ENCODE measurements at places on chromosomes 5 and 9. TPM values are rescaled to one million over a fixed set of nuclear protein-coding genes. Genes with fewer than 3 reads are reported as not detected.
A peak's percentile ranks its signal among the peaks of the same experiment; 100 is the strongest.

GRCh38 chr5:88503041-88503345 is 234.3 kb upstream of the TMEM161B start:
- no peak for DNase-seq

DNA sequence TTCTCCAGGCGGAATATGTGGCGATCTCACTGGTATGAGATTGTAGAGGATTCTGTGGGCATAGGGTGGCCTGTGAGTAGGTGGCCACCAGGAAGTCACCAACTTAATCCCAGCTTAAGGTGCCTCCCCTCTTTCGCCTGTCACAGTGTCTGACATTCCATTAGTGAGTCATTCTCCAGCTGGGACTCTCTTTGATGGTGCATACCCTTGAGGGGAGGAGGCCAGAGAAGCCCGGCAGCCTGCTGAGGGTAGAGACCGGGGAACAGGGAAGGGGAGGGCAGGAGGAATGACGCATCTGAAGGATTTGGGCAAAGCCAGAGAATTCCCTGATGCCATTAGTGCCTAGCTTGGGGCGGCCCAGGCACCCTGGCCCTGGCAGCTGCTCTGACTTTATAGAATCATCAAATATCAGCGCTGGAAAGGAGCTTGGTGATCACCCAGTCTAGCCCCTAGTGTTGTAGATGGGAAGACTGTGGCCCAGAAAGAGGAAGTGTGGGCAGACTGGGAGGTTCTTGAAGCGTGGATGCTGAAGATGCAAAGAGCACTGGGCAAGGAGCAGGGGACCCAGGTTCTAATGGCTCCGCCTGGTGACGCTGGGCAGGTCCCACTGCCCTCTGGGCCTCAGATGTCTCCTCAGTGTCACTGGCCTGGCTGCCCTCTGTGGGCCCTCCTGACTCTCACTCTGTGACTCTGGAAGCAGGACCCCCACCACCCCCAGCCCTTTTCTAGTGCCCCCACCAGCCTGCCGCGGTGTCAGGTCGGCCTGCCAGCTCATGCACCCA is 41.4 kb downstream of the DAB2IP start:
- DNase-seq, result peak; percentile 65

GRCh38 chr5:138459311-138459933 is 5.9 kb upstream of the EGR1 start:
- DNase-seq, result no peak

OTP gene
- total RNA-seq, result not detected

DNA sequence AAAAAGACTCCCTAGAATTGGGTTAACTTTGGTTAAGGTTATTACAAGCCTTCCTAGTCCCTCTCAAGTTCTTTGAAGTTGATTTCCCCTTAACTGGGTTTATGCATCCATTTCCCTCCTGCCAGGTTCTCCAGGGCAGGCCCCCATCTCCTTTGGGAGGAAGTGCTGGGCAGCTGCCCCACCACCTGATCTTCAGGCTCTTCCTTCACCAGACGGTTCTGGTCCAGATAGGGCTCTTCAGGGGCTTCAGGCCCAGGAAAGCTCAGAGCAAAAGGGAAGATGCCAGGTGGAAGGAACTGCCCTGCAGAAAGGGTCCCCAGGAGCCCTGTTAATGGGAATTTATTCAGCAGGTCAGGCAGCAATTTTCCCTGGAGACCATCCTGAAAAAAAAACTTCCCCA is 2.1 kb downstream of the SMIM32 start:
- DNase-seq, result no peak

DNA sequence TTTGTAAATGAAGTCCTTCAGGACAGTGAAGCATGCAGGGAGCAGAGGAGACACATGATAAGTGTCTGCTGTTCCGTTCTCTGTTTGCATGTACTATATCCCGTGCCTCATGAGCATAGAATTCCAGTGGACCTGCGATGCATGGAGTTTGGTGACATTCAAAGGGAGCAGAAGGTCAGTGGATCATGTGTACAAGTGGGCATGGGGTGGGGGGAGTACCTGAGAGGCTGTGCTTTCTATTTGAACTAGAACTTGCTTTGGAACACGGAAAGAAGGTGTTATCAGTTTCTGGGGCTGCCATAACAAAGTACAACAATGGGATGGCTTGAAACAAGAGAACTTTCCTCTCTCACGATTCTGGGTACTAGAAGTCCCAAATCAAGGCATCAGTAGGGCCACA is 5.1 kb upstream of the CCNJL start:
- no peak for DNase-seq

CXCL14 gene
- 1.1 TPM for total RNA-seq

DNA sequence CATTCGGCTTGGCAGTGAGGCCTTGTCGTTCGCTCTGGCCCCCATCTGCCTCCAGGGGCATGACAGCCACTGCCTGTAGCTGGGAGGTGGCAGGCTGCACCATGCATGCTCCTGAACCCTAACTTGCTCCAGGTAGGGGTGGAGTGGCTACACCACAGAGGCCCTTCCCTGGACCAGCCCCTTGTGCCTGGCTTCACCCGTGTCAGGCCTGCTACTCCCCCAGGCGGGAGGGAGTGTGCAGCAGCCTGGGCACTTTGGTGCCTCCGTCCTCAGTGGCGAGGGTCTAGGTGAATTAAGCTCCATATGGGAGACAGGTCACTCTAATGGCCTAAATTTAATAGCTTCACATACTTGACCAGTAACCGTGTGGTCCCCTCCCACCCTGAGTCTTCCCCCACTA is 59.4 kb upstream of the LMX1B start:
- DNase-seq, result no peak

GRCh38 chr5:94174748-94175411 is 433.5 kb upstream of the POU5F2 start:
- DNase-seq, result no peak

PPP2R2B gene
- total RNA-seq, result 15.2 TPM

DNA sequence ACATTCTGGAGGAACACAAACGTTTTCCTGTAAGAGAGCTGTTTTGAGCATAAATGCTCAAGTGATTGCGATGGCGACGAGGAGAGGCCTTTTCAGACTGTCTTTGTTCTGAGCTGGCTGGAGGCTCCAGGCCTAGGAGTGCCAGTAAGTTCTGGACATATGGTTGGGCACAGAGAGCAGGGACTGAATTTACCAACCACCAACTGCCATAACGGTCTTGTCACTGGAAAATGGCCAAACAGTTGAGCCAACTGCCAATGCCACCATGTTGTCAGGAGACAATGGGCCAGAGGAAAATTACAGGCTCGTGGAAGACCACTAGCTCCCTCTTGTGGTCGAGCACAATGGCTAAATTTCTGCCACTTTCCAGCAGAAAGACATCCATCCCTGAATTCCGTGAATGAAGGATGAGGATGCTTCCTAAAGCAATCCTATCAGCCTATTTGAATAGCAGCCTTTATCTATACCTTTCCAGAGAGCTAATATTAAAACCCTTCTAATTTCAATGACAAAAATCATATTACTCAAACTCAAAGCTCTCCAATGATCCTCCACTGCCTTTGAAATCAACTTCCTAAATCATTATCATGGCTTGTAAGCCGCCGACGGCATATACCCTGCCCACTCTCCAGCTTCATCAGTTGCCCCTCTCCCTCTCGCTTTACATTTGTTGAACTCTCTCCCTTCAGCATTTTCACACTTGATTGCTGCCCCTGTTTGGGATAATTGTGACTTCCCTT is 66.9 kb upstream of the GLIS3 start:
- DNase-seq, result peak; percentile 63

DNA sequence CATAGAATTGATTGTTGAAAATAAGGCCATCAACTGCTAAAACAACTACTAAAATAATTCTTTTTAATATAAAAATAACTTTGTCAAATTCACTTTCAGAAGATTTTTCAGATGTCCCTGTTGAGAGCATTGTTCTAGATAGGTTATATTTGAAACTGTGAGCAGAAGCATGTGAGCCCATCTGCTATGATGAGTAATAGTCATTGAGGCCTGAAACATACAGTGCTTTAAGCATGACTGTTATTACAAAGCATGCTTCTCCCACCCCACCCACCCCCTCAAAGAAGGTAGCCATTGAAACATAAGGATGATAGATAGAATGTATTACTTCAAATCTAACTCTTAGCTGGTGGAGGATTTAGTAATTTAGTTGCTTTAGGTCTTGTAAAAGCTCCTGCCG is 86.0 kb downstream of the UHRF2 start:
- no peak for DNase-seq

- no peak for DNase-seq
Measured at GRCh38 chr5:168624850-168625364, 45.7 kb upstream of the PANK3 start.

SLC35A4 gene
- total RNA-seq, result 92.0 TPM

DNA sequence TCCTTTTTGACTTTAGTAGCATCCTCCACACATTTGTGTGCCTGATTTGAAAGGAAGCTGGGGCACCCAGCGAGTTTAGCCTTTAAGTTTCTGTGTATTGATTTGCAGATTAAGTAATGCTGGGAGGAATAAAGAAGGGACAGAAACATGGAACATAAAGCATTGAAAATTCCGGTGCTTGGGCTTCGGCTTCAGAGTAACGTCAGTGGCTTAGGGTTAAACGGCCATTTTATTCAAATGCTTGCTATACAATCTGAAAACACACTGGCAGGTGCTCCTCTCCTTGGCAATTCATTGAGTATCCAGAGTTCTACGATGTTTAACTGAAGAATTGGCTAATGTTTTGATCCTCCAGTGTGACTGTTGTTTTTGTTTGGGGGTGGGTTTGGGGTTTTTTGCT is 58.0 kb upstream of the FSD1L start:
- DNase-seq, result no peak

PCDHB14 gene
- 1.5 TPM for total RNA-seq

DNA sequence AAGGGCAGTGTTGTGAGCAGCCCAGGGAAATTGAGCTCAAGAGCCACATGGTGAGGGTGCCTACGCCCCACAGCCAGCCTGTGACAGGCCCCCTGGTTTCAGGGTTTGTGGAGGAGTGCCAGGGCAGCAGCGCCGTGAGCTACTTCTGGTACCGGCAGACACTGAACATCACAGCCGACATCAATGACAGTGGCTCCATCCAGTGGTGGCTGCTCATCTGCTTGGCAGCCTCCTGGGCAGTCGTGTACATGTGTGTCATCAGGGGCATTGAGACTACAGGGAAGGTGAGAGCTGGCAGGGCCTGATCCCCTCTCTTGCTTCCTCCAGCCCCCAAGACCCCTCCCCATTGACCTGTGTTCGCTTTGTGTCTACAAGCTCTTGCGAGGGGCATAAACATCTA is 10.2 kb downstream of the SLC6A18 start:
- DNase-seq, result no peak

DNA sequence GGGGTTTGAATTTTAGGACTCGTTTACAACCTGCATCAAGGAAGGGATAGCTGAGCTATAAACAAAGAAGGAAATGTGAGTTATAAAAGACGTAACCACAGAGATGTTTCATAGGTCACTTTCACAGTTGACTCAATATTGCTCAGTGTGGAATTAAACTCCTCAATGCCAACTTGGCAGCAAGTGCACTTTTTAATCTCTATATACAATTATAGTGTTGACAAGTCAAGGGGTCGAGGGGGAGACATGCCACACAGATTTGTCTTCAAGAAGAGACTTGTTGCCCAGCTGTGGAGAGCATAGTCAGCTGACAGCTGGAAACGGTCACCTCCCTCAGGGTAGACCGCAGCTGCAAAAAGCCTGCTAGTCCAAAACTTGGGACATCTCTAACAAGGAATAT is 163.4 kb upstream of the DMAC1 start:
- DNase-seq, result no peak

DNA sequence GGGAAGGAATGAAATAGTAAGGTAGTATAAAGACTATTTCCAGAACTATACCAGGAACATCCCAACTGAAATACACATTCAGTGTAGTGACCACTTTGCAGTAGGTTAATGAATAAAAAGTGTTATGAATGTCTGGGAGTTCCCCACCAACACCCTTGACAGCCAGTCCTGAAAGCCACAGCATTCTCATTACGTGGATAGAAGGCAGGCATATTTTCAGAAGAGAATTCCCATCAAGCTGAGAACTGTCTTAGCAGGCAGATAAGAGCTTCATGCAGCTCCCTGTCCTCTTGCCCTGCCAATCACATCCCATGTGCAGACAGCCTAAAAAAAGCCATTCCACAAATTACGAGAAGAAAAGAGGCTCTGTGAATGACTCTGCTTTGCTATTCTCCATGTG is 695.0 kb downstream of the DTWD2 start:
- DNase-seq, result no peak

DNA sequence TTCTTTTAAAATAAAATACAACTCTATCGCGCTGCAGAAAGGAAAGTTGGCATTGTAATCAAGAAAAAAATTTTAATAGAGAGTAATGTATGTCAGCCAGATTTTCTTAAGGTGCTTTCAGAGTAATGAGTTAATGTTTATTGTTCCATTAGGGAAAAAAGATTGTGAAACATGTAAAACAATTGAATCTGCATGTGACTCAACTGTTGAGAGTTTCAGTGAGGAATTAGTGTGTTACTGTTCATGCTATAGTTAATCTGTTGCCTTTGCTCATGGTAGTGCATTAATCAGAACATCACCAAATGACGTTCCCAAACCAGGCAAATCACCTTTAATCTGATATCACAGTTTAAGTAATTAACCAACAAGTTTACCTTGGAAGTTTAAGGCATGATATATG is 600.5 kb downstream of the NR2F1-AS1 start:
- DNase-seq, result no peak

GRCh38 chr5:13408616-13409015 is 535.9 kb downstream of the DNAH5 start:
- no peak for DNase-seq

DNA sequence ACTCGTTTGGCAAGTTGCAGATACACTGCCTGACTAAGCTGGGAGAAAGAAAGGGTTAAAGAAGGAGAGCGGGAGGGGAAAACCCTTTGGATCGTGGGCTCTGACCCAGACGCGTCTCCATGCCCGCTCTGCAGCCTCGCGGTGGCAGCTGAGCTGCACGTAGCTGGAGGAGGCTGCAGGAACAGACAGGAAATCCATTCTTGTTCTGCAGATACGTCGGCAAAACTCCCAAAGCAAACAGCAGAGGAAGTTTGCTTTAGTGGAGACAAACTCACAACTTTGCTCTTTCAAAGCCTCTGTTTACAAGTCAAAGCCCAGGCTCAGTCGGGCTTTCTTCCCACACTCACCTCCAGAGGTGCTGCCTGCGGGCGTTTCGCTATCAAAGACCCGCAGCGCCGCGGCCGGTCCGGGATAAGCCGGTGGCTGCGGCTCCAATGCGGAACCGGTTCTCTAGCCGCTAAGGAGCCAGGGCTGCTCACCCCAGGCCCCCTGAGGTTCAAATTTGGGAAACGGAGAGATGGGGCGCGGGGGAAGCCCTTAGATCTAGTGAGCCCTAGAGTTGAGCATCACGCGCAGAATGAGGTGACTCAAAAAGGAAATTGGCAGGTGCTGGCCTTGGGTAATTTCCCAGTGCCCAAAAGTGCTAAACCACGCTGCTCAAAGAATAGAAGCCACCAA is 60.7 kb downstream of the MAT2B start:
- DNase-seq, result peak; percentile 61

DNA sequence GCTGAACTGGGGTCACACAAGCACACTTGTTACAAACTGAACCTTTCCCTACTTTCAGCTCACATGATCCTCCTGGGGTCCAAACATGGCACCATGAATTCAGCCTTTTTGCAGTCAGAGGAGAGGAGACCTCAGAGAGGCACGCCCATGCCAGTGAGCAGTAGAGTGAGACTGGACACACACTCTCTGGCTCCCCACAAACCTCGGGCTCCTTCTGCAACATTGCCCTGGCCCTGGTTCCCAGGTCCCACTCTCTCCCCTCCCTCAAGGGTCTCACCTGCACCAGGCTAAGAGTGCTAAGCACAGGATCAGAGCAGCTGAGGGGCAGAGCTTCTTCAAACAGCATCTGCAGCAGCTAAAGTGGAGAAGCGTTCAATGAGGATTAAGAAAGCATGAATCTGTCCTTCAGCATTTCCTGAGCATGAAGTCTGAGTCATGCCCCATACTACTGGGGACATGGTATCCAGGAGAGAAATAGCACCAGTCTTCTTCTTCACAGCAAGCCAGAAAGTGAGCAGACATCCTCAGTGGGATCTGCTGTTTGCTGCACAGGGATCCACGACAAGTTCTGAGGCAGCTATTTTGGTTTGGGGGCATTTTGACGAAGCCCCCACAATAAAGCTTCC is 27.2 kb downstream of the SLC35A4 start:
- no peak for DNase-seq

Measured in H9 (cell line).